ENCODE measurements at places on chromosomes 6 and 20. TPM values are rescaled to one million over a fixed set of nuclear protein-coding genes. Genes with fewer than 3 reads are reported as not detected.
A peak's percentile ranks its signal among the peaks of the same experiment; 100 is the strongest.

The ME1 gene
- total RNA-seq = 7.5 TPM

The SLC17A3 gene
- not detected for total RNA-seq

The MLN gene
- total RNA-seq = not detected

The TTBK1 gene
- total RNA-seq = 0.61 TPM

The PTCRA gene
- not detected for total RNA-seq

The SLC35A1 gene
- total RNA-seq = 10.6 TPM

The GSTA2 gene
- total RNA-seq = 1.7 TPM

The BHLHE23 gene
- total RNA-seq = not detected

The FLRT3 gene
- total RNA-seq = 90.0 TPM

The SPDEF gene
- 1.1 TPM for total RNA-seq

DNA sequence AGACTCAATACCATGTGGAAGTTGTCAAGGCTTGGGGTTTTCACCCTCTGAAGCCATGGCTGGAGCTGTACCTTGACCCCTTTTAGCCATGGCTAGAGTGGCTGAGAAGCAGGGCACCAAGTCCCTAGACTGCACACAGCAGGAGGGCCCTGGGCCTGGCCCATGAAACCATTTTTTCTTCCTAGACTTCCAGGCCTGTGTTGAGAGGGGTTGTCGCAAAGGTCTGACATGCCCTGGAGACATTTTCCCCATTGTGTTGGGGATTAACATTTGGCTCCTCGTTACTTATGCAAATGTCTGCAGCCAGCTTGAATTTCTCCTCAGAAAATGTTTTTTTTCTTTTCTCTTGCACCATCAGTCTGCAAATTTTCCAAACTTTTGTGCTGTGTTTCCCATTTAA lies 196.4 kb downstream of the SLC16A10 start:
- no peak for DNase-seq

- peak; percentile 87 for DNase-seq
These were observed 41.6 kb downstream of the C6orf15 start for GRCh38 chr6:31070711-31071197.

DNA sequence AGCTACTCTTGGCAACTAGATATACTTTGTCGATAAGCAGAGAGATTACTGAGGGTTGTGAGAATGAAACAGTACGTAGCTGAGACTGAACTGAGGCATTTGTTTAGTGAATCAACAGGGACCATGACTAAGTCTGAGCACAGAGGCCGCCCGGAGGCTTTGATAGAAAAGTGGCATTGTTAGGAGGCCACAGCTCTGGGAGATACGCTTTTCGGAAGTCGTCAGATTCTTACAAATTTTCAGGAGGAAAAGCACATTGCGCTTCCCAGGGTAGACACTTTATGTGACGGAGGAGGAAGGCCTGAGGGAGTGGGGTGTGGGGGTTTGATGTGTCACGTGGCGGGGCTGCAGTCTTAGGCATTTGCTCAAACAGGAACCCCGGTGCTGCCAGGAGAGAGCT lies 69.4 kb downstream of the PSMG4 start:
- no peak for DNase-seq

GRCh38 chr6:17869753-17870050 lies 117.7 kb downstream of the KIF13A start:
- DNase-seq = no peak

- peak; percentile 10 for DNase-seq
These were observed 56.0 kb downstream of the TGM2 start for GRCh38 chr20:38108986-38109541.
